ENCODE measurements at places on chromosomes 7 and 10. TPM values are rescaled to one million over a fixed set of nuclear protein-coding genes. Genes with fewer than 3 reads are reported as not detected.

Gene RNF148
- total RNA-seq = 0.19 TPM

Gene RPEL1
- total RNA-seq = not detected

Gene BMPER
- 86.9 TPM for total RNA-seq

Gene KNDC1
- 0.29 TPM for total RNA-seq

Gene FZD8
- total RNA-seq = 2.4 TPM
